ENCODE measurements at places on chromosomes 5 and 9.

DNA sequence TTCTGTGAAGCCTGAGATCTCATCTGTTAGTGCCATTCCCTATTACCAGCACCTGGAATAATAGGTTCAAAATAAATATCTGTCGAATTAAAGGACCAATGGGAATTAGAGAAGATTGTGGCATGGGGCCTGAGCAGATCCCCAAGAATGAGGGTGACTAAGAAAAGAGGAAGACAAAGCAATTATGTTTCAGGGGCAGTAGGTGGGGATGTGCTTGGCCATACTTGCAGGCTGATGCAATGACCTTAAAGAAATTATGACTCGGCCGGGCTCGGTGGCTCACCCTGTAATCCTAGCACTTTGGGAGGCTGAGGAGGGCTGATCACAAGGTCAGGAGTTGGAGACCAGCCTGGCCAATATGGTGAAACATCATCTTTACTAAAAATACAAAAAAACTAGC, 562.8 kb downstream of the PTPRD start:
- DNase-seq, result no peak

DNA sequence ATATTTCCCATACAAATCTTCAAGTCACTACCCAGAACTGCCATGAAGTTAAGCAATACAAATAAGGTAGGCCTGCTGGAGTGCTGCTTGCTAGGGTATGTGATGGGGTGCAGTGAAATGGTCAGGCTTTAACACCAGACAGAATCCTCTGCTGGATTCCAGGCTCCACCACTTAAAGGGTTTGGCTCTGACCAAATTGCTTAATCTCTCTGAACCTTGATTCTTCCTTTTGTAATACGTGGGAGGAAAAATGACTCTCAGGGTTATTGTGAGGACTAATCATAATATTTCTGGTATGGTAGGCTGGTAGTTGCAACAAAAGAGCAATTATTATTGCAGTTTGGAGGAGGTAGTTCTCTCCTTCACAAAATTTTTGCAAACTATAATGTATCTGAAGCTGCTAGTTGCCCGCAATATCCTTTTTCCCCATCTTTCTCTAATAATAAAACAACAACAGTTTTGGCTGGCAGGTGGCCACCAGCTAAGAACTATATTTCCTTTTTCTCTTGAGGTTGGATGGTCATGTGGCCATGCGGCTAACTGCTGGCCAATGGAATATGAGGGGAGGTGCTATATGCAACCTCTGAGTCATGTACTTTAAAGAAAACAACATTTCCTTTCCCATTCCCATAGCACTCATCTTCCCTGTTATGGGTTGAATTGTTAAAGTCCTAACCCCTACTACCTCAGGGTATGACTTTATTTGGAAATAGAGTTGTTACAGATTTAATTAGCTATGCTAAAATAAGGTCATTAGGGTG, 44.1 kb downstream of the CCL28 start:
- DNase-seq, result no peak

DNA sequence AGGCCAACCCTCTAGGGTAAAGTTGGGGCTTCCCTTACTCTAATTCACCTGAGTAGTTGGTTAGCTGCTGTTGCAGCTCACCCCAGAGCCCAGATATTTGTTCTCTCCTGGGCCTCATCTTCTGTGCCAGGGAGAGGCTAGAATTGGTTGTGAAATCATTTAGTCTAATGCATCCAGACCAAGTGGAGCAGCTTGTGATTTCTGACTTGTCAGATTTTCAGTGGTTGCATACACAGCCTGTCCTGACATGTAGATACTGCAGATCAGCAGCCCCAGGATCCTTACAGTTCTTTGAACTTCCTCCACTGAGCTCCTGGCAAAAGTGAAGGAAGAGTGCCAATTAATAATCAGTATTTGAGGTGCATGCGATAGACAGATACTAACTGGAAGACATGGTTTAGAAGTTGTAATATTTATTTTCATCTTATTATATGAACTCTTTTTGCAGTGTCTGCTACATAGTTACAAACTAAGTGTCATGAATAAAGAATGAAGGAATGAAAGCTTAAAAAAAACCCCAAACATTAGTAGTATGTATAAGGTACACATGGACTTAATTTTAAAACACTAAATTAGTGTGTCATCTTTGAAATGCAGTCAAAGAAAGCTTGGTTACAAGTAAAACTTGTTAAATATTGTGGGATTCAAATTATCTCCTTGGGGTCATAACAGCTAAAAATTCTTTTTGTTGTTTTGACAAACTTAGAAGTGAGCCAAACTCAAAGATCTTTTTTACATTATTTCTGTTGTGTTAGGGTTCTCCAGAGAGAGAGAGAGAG, 128.5 kb downstream of the VPS13A start:
- no peak for DNase-seq

DNA sequence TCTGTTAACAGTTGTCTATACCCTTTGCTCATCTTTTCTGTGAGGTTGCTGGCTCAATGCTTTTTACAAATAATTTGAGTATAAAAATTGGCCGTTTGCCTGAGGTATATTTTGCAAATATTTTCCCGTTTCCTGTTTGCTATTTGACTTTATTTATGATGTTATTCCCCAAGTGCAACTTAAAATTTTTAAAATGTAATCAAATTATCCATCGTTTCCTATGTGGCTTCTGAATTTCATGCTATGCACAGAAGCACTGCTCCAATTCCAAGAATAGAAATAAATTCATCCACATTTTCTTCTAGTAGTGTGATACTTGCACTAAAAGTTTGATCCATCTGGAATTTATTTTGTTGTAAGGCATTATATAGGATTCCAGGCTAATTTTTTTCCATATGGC, 123.6 kb downstream of the ZNF608 start:
- DNase-seq, result no peak

- no peak for DNase-seq
Observed at GRCh38 chr5:39618391-39618790, 193.6 kb upstream of the DAB2 start.

DNA sequence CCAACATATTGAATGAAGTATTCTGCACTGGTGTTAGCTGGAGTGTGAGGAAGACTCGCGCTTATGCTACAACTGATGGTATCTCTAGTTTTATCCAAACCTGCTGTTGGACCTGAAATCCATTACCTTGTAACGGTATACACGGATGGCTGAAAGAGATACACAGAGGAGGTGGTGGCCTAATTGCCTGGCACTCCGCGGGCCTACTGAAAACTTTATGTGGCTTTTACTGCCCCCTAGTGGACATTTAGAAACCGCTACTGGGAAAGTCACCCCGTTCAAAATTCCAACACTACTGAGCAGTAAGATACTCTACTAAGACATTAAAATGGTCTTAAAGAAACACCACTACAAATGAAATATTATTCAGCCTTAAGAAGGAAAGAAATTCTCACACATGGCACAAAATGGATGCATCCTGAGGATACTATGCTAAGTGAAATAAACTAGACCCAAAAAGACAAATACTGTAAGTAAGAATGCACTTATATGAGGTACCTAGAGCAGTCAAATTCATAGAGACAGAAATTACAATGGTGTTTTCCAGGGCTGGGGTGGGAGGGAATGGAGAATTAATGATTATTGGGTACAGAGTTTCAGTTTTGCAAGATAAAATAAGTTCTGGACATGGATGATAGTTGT, 100.4 kb downstream of the TTLL11 start:
- DNase-seq, result no peak

DNA sequence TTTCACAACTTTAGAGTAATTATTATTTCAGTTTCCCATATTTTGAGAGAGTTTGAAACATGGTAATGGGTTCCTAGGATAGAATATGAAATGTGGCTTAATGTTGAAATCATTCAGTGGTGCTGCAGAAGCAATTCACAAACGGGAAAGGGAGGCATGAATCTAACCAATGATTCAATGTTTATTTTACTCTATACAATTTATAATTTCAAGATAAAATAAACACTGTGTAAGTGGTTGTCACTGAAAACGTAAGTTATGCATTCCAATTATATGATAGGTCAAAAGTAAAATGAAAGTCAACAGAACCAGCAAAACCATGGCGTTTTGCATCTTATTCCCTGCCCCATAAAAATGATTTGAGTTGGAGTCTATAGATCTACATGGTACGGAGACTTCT, 1207.1 kb upstream of the CDH18 start:
- DNase-seq, result no peak

GRCh38 chr5:151222790-151223446, 974 bp downstream of the CCDC69 start:
- DNase-seq, result no peak

GRCh38 chr9:125511789-125512660, 195.0 kb downstream of the MAPKAP1 start:
- no peak for DNase-seq

- DNase-seq, result no peak
Observed at GRCh38 chr5:148913985-148914431, 87.6 kb downstream of the ADRB2 start.

GRCh38 chr9:81145331-81145963, 543.9 kb downstream of the TLE1 start:
- no peak for DNase-seq

- DNase-seq, result no peak
Observed at GRCh38 chr9:23081377-23081776, 634.8 kb downstream of the DMRTA1 start.

DNA sequence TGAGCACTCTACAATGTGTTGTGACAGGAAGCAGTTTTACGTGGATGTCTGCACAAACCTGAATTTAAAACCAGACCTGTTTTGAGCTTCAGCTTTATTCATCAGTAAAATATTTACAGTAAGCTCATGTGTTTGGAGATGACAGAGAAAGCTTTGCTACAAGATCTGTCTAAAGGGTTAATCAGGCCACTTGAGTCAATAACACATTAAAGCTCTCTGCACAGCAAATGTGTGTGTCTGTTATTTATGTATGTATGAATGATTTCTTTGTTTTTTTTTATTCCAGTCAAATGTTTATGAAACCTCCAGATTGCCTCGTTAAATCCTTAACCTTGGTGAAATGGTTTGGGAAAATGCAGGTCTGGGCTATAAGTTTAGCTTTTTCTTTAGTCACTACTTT, 77.3 kb upstream of the SREK1 start:
- DNase-seq, result no peak

GRCh38 chr9:3224931-3225330, 300.9 kb downstream of the RFX3 start:
- DNase-seq, result no peak

DNA sequence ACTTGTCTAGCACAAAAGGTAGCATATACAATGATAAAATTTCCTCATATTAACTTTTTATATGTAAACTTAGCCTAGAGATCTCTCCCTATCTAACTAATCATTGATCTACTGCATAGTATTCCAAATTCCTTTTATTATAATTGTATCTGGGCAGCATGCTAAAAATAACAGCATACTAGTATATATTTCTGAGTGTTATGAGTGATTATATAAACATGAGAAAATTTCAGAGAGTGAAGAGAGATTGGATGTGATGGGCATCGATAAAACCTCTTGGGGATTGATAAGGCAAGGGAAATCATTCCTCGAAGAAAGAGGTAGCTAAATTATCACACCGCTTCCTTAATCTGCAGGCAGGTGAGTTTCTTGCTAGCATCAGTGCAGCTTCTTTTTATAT, 158.2 kb downstream of the HMHB1 start:
- no peak for DNase-seq

- no peak for DNase-seq
Observed at GRCh38 chr9:131122158-131122557, 3.2 kb upstream of the NUP214 start.

- no peak for DNase-seq
Observed at GRCh38 chr5:9332026-9332425, 213.8 kb downstream of the SEMA5A start.

- no peak for DNase-seq
Observed at GRCh38 chr5:56631719-56632118, 183.6 kb upstream of the MAP3K1 start.

- no peak for DNase-seq
Observed at GRCh38 chr9:125536776-125537175, 170.2 kb downstream of the MAPKAP1 start.

GRCh38 chr5:93378073-93378472, 202.9 kb downstream of the NR2F1-AS1 start:
- DNase-seq, result no peak

DNA sequence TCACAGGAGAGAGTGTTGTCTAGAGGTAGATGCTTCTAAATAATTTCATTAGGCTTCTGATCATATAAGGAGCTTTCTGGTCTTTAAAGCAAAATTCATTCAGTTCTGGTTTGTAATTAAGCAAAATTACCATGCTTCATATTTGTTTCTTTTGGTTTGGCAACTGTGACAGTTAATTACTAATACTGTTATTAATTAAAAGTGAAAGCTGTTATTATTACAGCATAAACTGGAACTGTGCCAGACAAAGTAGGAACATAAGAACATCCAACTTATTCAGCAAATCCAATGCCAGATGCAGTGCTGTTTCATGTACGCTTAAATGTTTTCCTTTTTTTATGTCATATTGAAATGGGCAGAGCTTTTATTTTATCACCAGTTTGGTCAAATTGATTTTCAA, 70.4 kb upstream of the DAB2 start:
- DNase-seq, result no peak

DNA sequence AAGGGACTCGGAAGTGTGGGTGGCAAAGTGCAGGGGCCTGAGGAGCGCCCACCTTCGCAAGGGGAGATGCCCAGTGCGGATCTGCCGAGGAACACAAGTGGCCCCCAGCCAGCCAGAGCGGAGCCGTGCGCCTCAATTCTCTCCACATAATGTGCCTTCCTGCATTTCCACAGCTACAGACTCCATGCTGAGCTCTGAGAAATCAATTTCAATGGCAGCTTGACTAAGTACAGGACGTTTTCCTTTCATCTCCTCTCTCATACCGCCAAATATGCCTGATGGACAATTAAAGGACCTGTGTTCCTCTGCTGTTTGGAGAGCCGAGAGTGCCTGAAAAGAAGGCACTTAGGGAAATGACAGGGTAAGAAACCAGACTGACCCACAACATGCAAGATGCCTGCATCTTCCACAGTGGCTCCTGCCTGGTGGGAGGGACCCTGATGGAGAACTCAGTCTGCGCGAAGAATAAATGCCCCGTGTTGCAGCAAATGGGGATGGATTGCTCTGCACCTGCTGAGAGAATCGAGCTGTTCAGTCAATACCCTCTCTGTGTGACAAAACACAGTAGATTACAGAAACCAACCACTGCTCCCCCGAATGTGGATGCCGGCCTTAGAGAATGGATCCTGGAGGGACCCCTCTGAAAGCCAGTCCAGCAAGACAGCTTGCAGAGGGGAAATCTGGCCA, 38.6 kb upstream of the OLFM1 start:
- no peak for DNase-seq

Data from omental fat pad (tissue), 4 donors.